Inflammatory macrophage treated with lipopolysaccharide for 1 hour (primary cell): ENCODE measurements at places on chromosomes 13 and 19.

- no peak for DNase-seq
Observed at GRCh38 chr13:113411216-113412023, 41.9 kb downstream of the ADPRHL1 start.

GRCh38 chr19:12331211-12331941 is 2.1 kb downstream of the ZNF563 start:
- DNase-seq, result peak; percentile 16

DNA sequence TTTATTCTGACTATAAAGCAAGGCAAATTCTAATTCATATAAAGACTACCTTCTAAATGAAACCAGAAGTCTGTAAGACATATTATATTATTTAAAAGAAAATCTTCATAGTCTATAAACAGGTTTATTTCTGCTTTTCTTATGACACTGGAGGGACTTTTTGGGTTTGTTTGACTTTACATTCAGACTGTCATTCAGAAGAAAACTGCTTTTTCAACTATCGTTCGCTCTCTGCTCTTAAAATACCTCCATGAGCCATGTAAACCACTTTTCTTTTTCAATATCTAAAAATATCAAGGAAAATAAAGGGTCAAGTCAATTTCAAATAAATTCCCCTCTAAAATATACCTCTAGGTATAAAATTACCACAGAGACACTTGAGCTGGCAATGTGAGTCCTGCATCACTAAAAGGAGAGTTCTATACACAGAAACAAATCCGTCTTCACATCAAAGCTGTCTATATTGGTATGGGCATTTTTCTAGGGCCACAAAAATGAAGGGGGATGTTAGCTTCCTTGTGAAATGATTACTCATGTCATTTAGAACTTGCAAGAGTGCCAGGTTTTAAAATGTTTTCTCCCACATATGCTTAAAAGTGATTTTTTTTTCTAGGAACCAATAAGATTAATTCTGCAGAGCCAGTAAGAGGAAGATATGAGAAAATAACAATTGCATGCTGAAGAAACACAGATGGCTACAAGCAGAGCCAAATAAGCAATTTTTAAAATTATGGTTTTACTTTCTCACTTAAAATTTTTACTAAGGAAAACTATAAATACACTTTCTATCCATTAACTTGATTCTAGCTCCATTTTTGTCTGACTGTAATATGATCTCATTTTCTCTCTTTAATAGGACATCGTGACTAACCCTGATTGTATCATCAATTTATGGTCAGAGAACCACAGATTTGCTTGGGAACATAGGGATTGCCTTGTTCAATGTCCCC is 181.8 kb downstream of the TBC1D4 start:
- no peak for DNase-seq

DNA sequence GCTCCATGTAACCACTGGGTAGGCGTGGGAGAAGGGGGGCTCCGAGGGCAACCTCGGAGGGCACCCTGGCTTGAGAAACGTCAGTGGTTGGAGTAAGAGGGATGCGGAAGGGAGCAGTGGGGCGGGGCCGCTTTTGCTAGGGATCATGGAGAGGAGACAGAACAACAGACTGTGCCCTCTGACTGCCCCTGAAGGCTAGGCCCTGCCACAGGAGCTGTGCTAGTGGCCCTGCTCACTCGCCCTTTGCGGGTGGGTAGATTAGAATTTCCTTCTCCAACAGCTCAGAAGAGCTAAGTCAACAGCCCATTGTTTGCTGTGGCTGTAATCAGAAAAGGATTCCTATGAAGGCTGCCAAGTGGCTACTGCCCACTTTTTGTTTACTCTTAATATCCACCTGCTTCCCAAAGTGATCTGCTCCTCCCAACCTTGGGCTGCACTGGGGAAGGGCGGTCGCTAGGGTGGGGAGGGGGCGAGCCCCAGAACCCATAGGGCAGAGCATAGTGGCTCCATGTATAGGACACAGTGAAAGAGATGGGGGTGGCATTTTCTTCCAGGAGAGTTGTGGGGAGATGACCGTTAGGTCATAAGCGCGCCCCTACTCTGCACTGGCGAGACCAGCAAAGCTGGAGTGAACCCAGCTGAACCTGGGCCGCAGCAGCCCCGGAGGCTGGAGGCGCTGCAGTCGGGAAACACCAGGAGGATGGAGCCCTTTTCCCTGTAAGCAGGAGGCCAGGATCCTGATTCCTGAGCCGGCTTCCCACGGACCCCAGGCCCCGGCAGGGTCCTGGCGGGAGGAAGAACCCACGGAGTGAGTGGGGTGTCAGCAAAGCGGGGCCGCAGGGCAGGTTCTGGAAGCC is 1.9 kb upstream of the C1QTNF9 start:
- DNase-seq, result no peak

- no peak for DNase-seq
Observed at GRCh38 chr19:55813906-55814305, 17.9 kb downstream of the NLRP11 start.
